ENCODE measurements at places on chromosomes 11 and 22.

DNA sequence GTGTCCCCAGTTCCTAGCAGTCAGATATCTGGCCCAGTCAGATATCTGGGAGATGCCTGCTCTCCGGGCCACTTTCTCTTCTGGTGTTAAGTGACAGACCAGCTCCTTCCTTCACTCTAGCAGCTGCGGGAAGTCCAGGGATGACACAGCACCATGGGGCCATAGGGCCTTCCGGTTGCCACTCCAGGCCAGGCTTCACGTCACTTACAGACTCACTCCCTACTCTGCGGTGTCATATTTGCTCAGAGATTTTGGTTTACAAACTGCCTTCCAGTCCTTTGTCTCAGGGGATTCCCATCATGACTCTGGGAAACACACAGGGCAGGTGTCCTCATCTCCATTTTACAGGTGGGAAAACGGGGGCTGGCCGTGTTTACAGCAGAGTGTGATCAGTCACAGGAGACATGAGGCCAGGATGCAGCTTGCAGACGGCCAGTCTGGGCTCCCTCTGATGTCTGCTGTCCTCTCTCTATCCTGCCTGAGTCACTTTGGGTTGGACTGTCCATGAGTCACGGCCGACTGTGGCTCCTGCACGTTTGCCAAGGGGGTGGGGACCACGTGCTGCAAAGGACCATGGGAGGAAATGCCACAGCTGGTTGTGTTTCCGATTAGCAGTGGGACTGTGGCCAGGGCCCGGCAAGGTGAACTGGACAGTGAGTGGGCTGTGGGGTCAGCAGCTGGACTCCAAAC is 8.2 kb upstream of the TBC1D22A start:
- H3K36me3 ChIP-seq, result peaks cover 11% of the 10 kb centered on the region
- H3K27me3 ChIP-seq, result no peaks in the 10 kb centered on the region
- peaks cover 28% of the 10 kb centered on the region for H3K4me1 ChIP-seq

- H3K27me3 ChIP-seq, result no peaks in the 10 kb centered on the region
- H3K4me3 ChIP-seq, result no peak overlapping the region
- H3K36me3 ChIP-seq, result no peaks in the 10 kb centered on the region
- H3K4me1 ChIP-seq, result no peaks in the 10 kb centered on the region
- no peak for DNase-seq
Measured at GRCh38 chr11:3188496-3189195, 23.5 kb upstream of the OSBPL5 start.

DNA sequence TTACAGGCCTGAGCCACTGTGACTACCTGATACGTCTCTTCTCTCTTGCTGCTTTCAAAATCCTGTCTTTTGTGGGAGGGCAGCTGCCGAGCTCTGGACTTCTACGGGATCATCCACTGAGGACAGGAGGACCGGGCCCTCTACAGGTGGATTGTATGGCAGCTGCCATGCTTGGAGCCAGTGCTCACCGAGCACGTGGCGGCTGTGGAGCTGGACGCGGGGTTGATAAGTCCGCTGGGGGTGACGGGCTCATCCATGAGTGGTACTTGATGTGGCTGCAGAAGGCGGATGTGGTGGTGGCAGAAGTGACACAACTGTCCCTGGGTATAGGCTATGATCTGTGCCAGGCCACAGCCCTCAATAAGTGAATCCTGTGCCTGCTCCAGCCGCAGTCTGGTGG is 1.8 kb upstream of the CYP2D6 start:
- H3K36me3 ChIP-seq, result no peaks in the 10 kb centered on the region
- no peaks in the 10 kb centered on the region for H3K4me1 ChIP-seq
- no peak overlapping the region for H3K27ac ChIP-seq

GRCh38 chr22:38554281-38554680 is 15.7 kb downstream of the DMC1 start:
- no peak for DNase-seq
- H3K27me3 ChIP-seq, result no peaks in the 10 kb centered on the region
- H3K4me1 ChIP-seq, result no peaks in the 10 kb centered on the region
- no peak overlapping the region for H3K4me3 ChIP-seq

GRCh38 chr11:121936370-121936769 is 179.6 kb downstream of the BLID start:
- H3K4me3 ChIP-seq, result no peak overlapping the region
- no peak overlapping the region for H3K27ac ChIP-seq
- no peaks in the 10 kb centered on the region for H3K4me1 ChIP-seq
- H3K36me3 ChIP-seq, result no peaks in the 10 kb centered on the region
- no peak for DNase-seq

DNA sequence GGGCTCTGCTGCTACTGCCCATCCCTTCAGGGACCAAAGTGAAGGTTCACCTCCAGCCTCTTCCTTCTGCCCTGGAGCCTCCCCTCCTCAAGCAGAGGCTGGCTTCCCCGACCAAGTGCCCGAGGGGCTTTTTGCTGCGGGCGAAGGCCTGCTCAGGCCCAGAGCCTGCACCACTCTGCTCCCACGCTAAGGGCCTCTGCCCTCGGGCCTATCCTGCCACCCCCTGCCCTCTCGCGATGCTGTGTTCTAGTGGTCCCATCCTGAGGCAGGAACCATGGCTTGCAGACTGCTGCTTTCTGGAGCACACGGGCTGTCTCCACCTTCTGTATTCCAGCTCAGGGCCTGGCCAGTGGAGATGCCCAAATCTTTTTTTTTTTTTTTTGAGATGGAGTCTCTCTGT is 8.9 kb upstream of the TNFRSF13C start:
- H3K27me3 ChIP-seq, result no peaks in the 10 kb centered on the region
- no peak for DNase-seq
- H3K4me3 ChIP-seq, result no peak overlapping the region
- H3K4me1 ChIP-seq, result peaks cover 30% of the 10 kb centered on the region
- H3K36me3 ChIP-seq, result peaks cover 36% of the 10 kb centered on the region

- H3K27ac ChIP-seq, result no peak overlapping the region
- H3K27me3 ChIP-seq, result peaks cover 52% of the 10 kb centered on the region
- DNase-seq, result no peak
- peaks cover 20% of the 10 kb centered on the region for H3K4me1 ChIP-seq
- peak overlapping the region; percentile 32 for H3K4me3 ChIP-seq
Measured at GRCh38 chr11:68689737-68690625, 5.6 kb downstream of the GAL start.

DNA sequence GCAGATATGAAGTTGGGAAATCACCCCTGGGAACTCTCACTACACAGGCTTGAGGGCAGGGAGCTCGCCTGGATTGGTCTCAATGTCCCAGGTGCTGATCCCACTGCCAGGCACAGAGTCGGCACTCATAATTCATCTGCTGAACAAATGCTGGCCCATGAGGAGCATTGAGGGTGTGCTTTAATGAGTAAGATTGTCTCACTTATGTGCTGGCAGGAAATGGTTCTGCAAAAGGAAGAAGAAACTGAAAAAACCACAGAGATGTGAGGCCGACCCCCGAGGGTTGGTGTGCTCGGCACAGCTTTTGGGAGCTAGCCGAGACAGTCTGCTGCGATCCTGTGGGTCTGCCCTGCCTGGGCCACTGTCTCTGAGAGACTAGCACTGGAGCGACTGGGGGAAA is 9.4 kb downstream of the PLAAT2 start:
- peaks cover 21% of the 10 kb centered on the region for H3K36me3 ChIP-seq
- peak overlapping the region; percentile 100 for H3K27ac ChIP-seq
- no peaks in the 10 kb centered on the region for H3K27me3 ChIP-seq

GRCh38 chr22:50309601-50309991 is 2.1 kb upstream of the PLXNB2 start:
- H3K4me1 ChIP-seq, result peaks cover 33% of the 10 kb centered on the region
- H3K27me3 ChIP-seq, result peaks cover 2% of the 10 kb centered on the region
- DNase-seq, result no peak
- H3K27ac ChIP-seq, result no peak overlapping the region
- no peak overlapping the region for H3K4me3 ChIP-seq

DNA sequence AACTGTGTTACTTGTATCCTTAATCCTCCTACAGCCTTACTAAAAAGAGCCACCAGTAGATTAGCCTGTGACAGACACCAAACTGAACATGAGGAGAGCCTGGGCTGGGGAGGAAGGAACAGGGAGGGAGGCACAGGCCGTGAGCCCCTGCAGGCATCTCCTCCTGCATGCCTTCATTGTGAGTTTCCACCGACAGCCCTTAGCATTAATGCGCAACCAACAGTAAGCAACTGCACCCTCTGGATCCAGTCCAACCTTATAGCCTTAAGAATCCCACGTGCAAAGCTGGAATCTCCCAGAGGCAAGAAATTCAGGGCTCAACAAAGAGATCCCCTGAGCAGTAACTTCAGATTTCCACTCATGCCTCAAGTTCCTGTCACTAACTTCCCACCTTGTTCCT is 84.6 kb downstream of the ETS1 start:
- no peak for DNase-seq
- peak overlapping the region; percentile 93 for H3K27ac ChIP-seq
- peaks cover 90% of the 10 kb centered on the region for H3K36me3 ChIP-seq
- H3K4me3 ChIP-seq, result peak overlapping the region; percentile 76
- peaks cover 97% of the 10 kb centered on the region for H3K4me1 ChIP-seq

DNA sequence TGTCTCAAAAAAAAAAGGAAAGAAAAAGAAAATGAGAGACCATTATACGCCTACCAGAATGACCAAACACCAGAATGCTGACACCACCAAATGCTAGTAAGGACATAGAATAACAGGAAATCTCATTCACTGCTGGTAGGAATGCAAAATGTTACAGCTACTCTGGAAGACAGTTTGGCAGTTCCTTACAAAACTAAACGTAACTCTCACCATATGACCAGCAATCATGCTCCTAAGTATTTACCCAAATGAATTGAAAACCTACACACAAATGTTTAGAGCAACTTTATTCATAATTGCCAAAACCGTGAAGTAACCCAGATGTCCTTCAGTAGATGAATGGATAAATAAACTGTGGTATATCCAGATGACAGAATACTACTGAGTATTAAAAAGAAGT is 7.2 kb downstream of the CHKA start:
- peaks cover 26% of the 10 kb centered on the region for H3K4me1 ChIP-seq
- H3K27ac ChIP-seq, result no peak overlapping the region
- DNase-seq, result no peak
- no peaks in the 10 kb centered on the region for H3K27me3 ChIP-seq
- H3K4me3 ChIP-seq, result no peak overlapping the region

DNA sequence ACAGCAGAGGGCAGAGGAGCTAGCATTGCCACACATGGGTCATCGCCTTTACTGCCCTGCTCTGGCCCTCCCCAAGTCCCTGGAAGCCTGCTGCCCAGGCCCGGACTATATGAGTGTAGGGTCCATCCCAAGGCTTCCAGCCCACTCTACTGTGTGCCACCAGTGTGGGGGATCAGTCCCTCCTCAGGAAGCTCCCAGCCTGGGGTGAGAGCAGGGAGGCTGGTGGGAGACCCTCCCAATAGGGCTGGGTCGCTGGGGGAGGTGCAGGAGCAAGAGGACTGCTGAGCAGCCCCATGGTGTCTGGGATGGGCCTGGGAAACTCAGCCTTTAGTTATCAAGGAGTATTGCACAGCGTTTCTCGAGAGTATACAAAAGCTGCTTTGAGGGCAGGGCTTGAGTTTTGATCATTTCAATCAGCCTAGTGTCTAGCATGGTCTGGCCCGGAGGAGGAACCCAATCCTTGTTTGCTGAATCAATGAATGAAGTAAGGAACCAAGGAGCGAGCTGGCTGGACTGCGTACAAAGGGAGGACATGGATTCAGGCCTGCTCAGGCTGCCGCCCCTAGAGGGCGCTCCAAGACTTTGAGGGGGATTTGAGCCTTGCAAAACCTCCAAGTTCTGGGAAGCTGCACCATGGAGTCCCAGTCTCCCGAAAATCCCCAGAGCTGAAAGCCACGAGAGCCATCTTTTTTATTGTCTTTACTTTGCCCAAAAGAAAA is 89.0 kb upstream of the PARVA start:
- H3K4me3 ChIP-seq, result no peak overlapping the region
- H3K27me3 ChIP-seq, result no peaks in the 10 kb centered on the region
- no peaks in the 10 kb centered on the region for H3K36me3 ChIP-seq
- H3K27ac ChIP-seq, result no peak overlapping the region
- peak; percentile 66 for DNase-seq

- H3K36me3 ChIP-seq, result no peaks in the 10 kb centered on the region
- no peak for DNase-seq
- H3K27me3 ChIP-seq, result peaks cover 3% of the 10 kb centered on the region
- no peaks in the 10 kb centered on the region for H3K4me1 ChIP-seq
- no peak overlapping the region for H3K4me3 ChIP-seq
Measured at GRCh38 chr11:70001246-70001645, 76.9 kb upstream of the ANO1 start.

- DNase-seq, result no peak
- H3K27ac ChIP-seq, result no peak overlapping the region
- H3K36me3 ChIP-seq, result no peaks in the 10 kb centered on the region
- no peaks in the 10 kb centered on the region for H3K4me1 ChIP-seq
- peaks cover 10% of the 10 kb centered on the region for H3K27me3 ChIP-seq
- H3K4me3 ChIP-seq, result no peak overlapping the region
Measured at GRCh38 chr22:36741204-36741793, 34.6 kb downstream of the IFT27 start.

GRCh38 chr11:60941371-60942119 is 10.4 kb downstream of the SLC15A3 start:
- peak overlapping the region; percentile 27 for H3K27ac ChIP-seq
- H3K4me1 ChIP-seq, result peaks cover 8% of the 10 kb centered on the region
- DNase-seq, result no peak
- H3K27me3 ChIP-seq, result no peaks in the 10 kb centered on the region
- no peak overlapping the region for H3K4me3 ChIP-seq

GRCh38 chr11:57116654-57117053 is 65.1 kb upstream of the LRRC55 start:
- no peak overlapping the region for H3K27ac ChIP-seq
- peak; percentile 33 for DNase-seq
- no peaks in the 10 kb centered on the region for H3K36me3 ChIP-seq
- H3K4me3 ChIP-seq, result no peak overlapping the region
- no peaks in the 10 kb centered on the region for H3K27me3 ChIP-seq

GRCh38 chr11:82845356-82846353 is 54.6 kb downstream of the PRCP start:
- H3K27ac ChIP-seq, result no peak overlapping the region
- H3K27me3 ChIP-seq, result no peaks in the 10 kb centered on the region
- H3K4me3 ChIP-seq, result no peak overlapping the region

All from activated CD8-positive, alpha-beta T cell treated with anti-CD3 and anti-CD28 coated beads, Interleukin-2, amount 10 ng/mL, durations not matched to agents 7 days and 5 days (primary cell).